ENCODE measurements at places on chromosomes 2 and 18. TPM values are rescaled to one million over a fixed set of nuclear protein-coding genes. Genes with fewer than 3 reads are reported as not detected.

Gene NIF3L1
- polyA plus RNA-seq, result 33.9 TPM

Gene HPCAL1
- 70.2 TPM for polyA plus RNA-seq

DNA sequence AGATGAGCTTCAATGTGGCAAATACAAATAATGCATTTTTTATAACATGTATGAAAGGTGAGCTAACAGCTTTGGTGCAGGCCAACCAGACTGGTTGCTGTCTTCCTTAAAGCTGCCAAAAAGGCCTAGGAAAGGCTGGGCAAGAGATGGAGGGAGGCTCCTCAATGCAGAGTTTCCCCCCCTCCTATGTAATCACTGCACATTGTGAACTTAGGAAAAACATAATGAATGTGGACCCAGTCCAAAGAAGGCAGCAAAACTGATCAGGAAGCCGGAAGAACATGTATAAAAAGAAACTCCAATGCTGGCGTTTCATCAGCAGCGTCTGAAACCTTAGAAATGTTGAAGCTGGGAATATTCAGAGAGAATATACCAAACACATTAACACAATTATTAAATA, 84.2 kb upstream of the LYPD6 start:
- peak; percentile 56 for DNase-seq

DNA sequence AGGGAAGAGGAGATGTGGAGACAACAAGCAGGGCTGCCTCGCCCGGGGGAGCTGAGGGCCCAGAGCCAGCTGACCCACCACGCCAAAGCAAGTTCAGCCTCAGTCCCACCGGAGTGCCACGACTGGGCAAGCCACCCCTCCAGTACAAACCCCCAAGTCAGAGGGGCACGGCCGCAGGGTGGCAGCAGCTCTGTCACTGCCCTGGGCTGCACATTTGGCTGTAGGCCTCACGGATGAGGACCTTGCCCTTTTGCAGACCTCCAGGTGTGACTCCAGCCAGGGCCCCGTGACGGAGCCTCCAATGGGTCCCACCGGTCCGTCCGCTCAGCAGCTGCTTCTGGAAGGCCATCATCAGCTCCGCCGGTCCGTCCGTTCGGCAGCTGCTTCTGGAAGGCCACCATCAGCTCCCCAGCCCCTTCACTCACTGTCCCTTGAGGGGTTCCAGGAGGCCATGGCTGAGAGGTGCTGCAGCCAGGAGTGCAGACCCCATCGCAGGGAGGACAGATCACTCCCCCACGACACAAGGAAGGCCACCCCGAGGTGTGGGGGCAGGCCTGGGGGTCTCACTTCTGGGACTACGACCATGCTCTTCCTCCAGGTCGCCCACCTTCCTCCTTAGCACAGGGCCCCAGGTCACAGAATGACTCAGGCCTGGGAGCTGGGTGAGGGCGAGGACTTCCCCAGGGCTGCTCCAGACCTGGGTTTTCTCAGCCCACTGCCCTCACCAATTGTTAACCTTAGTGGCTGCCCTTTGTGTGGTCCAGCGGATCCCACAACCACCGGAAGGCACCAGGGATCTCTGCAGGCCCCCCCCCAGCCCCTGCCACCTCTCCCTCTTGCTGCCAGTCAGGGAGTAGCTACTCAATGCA, 24.6 kb upstream of the STK25 start:
- DNase-seq, result no peak

GRCh38 chr2:123532994-123533393, 492.1 kb upstream of the CNTNAP5 start:
- no peak for DNase-seq

DNA sequence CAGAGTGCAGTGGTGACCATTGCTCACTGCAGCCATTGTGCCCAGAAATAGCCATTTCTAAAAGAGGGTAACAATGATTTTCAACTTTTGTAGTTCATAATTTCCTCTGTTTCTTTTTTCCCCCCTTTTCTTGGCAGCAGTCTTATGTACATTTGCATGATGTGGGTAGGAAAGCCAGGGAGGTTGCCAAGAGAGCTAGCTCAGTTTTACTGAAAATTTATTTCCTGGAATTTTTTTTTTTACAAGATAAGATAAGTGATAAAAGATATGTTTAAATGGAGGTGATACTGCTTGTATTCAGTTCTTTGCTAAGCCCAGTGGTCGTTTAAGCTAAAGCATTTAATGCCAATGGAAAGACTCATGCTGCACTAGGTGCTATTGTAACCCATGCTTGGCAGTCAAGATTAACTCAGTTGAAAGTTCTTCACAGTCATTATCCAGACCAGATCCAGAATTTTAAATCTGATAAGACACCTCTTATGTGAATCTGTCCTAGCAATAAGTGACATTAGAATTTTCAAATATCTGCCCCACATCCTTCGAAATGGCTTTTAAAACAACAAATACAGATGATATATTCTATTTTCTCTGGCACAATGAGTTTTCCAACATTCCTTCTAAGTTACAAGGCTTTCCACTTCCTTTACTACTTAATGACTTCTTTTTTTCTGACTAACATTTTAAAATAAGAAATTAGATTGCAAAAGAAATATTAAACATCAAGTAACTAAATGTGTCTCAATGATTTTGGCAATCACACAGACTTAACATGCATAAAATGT, 4.4 kb upstream of the ATP8B1 start:
- DNase-seq, result no peak

- peak; percentile 33 for DNase-seq
These were observed 92.3 kb downstream of the PRKCE start for GRCh38 chr2:45743531-45744396.

GRCh38 chr2:127100251-127101047, 6.5 kb downstream of the BIN1 start:
- peak; percentile 44 for DNase-seq

- DNase-seq, result peak; percentile 44
These were observed 323.9 kb downstream of the XIRP2 start for GRCh38 chr2:167212014-167212648.

Gene FARP2
- polyA plus RNA-seq, result 50.2 TPM

- DNase-seq, result peak; percentile 63
These were observed 165.7 kb downstream of the RTP5 start for GRCh38 chr2:242034996-242035814.

Gene ANKRD30B
- polyA plus RNA-seq, result not detected

Gene ZFAND2B
- polyA plus RNA-seq, result 35.9 TPM

Gene PRSS56
- polyA plus RNA-seq, result not detected

Gene MATN3
- 9.5 TPM for polyA plus RNA-seq

- DNase-seq, result no peak
These were observed 6.6 kb upstream of the NTSR2 start for GRCh38 chr2:11676640-11677039.

DNA sequence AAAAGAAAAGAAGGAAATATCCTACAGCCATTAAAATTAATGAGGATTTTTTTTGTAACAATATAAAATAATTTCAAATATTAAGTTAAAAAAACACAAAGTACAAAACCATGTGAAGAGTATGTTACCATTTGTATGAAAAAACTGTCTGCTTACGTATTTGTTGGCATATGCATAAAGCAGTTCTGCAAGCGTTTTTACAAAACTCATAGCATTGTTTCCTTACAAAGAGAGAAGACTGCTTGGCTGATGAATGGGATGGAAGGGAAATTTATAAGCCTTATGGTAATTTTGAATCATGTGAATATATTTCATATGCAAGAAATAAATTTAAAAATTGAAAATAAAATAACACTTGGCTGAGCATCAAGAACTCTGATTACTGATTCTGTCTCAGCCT, 63.1 kb downstream of the METTL4 start:
- DNase-seq, result no peak

Gene ACVR1
- polyA plus RNA-seq, result 27.3 TPM

DNA sequence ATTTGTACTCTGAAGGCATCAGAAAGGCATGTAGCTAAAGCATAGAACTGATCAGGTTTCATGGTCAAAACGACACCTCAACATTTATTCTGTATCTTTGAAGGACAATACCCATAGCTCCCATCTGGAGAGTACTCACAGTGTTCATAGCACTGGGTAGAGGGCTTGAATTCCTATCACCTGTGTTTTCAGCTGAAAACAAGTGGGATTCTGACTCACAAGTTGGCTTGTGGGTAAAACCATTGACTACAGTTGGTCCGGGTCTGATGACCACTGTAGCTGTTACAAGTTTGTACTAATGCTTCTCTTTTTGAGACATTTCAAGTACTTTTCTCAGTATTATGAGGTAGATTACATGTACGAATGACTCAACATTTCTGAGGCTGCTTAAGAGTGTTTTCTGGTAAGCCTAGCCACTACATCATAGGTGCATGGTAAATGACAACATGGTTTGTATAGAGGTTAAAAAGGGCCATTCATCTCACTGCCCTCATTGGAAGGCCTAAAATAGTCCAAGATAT, 68.6 kb upstream of the PELI1 start:
- DNase-seq, result no peak

Gene HOXD3
- polyA plus RNA-seq, result 0.52 TPM

Gene AQP12B
- polyA plus RNA-seq, result 0.14 TPM

Gene KCTD18
- polyA plus RNA-seq, result 18.5 TPM

GRCh38 chr18:54060343-54061005, 164.0 kb downstream of the MBD2 start:
- DNase-seq, result no peak

DNA sequence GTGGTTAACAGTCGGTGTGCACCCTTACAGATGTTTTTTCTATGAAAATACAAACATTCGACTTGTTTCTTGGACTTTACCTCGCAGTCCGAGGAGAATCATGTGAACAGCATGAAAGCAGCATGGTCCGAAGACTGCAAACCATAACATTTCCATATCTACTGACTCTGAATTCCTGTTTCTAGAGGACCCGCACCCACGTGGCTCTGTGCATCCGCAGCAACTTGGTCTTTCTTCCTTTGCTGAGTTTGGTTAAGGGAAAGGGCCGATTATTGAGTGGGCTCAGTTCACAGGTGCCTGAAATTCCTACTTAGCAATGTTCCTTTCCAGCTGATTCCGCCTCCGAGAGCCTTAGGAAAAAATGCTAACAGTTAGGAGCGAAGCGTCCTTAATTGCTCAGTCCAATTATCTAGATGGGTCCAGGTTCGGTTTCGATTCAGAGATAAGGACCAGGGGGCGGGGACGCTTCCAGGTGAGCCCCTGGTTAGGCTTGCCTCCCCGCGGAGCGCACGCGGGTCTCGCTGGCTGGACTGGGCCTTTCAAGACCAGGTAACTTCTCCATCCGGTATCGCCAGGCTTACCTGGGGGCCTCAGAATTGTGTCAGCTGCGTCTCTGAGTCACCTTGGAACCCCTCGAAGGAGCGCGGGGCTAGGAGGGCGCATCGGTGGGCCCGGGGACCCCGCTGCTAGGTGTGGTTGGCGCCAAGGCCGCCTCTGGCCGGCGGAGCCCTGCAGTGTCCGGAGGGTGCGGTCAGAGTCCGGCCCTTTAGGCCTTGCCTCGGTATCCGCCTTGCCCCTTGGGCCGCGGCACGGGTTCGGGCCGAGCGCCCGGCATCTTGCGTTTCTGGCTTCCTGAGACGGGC, 1.1 kb upstream of the B3GNT2 start:
- no peak for DNase-seq

- no peak for DNase-seq
These were observed 163.3 kb downstream of the SMAD7 start for GRCh38 chr18:48787203-48788151.

GRCh38 chr2:27720004-27720551, 51.4 kb upstream of the MRPL33 start:
- no peak for DNase-seq

Gene CHRNG
- 0.07 TPM for polyA plus RNA-seq

- DNase-seq, result no peak
These were observed 115.2 kb upstream of the KLHL29 start for GRCh38 chr2:23269747-23270146.

DNA sequence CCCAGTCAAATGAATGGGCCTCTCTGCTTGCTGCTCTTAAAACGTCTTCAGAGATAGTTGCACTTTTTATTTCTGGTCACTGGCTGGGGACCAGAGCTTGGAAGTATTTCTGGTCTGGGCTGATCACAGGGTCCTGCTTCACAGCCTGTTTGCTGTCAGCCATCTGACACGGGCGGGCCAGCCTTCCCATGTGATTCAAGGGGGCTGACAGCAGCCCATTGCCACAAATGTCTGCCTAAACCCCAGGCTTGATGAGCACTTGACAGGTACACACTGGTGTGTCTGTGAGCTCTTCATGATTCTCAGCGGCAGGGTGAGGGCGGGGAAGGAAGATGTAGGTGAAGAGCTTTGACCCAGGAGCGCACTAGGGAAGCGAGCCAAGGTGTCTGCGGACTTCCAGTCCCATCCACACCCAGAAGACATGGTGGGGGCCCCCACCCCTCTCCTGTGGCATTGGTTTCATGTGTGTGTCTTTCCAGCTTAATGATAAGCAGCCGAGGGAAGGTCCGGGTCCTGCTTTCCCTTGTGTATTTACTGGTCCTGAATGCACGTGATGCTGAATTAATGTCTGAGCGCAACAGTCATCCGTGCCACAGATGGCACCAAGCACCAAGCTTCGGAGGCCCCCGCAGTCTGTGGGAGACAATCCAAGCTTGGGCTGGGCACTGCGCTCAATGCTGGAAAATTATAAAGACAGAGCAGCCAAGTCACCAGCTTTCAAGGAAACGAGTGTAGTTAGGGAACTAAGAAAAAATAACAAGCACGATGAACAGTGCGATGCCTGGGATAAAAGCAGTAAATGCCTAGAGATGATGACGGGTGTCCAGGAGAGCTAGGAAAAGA, 73.3 kb downstream of the SH3BP4 start:
- no peak for DNase-seq

GRCh38 chr2:60602828-60603532, 49.5 kb upstream of the BCL11A start:
- DNase-seq, result no peak

DNA sequence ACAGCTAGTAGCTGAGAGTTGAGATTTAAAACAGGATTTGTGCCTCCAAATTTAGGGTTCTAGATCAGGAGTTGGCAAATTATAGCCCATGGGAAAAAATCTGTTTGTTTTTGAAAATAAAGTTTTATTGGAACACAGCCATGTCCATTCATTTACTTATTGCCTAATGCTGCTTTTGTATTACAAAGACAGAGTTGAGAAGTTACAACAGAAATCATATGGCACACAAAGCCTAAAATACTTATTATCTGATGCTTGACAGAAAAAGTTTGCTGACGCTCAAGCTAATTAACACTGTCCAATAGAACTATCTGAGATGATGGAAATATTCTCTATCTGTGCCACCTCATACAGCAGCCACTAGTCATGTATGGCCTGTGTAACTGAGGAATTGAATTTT, 229.1 kb upstream of the RASGRP3 start:
- DNase-seq, result no peak

GRCh38 chr2:21038403-21039073, 5.3 kb downstream of the APOB start:
- DNase-seq, result no peak

GRCh38 chr18:76697441-76697901, 124.9 kb upstream of the ZNF236 start:
- no peak for DNase-seq

Gene CBLN2
- polyA plus RNA-seq, result 8.8 TPM
